ENCODE measurements at places on chromosomes 12 and 14.

DNA sequence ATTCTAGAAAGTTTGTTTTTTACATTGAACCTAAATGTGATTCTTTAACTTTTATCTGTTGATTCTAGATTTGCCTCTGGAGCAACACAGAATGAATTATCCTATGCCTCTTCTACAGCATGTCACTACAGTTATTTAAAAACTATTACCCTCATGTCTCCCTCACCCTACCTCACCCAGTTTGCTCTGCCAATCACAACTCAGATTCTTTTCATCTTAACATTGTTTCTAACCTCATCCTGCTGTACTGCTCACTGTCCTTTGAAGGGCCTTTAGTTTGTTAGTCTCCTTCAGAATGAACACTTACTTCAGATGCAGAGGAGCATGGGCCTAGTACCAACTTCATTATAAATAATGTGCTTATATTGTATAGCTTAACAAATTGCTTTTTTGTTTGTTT, 21.5 kb downstream of the YLPM1 start:
- DNase-seq: no peak

DNA sequence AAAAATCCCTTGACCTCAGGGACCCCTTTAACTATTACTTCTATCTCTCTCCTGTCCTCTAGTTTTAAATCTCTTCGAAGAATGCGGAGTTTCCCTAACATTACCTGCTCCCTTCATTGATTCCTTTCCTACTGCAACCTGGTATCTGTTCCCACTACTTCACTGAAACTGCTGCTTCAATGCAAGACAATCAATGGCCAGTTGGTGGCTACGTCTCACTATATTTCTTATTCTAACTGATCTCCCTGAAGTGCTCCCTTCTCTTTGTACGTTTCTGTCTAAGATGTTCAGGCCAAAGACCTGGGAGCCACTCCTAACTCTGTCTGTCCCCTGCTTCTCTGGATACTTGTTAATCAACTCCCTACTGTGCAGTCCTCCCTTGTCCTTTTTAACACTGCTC, 10.3 kb upstream of the KCNA1 start:
- DNase-seq: no peak

DNA sequence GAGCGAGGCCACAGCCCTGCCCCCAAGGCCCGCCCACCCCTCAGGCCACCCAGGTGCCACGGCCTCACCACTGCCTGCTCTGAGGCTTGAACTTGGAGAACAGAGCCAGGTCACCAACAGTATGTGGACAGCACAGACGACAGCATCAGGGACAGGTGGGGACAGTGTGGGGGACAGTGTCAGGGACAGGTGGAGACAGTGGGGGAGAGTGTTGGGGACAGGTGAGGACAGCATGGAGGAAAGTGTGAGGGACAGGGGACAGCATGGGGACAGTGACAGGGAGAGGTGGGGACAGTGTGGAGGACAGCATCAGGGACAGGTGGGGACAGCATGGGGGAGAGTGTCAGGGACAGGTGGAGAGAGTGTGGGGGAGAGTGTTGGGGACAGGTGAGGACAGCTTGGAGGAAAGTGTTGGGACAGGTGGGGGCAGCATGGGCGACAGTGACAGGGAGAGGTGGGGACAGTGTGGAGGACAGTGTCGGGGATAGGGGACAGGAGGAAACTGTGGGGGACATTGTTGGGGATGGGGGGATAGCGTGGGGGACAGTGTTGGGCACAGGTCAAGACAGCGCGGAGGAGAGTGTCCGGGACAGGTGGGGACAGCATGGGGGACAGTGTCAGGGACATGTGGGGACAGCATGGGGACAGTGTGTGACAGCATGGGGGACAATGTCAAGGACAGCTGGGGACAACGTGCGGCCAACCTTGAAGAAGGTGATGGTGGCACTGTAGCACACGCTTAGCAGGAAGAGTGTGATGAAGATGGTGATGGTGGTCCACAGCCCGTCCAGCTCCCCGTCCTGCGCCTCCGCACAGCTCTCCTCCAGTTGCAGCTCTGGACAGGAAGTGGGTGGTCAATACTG, 114.9 kb downstream of the TMEM121 start:
- DNase-seq: no peak

GRCh38 chr14:91332986-91333649, 84.5 kb downstream of the CCDC88C start:
- DNase-seq: no peak

GRCh38 chr12:52949413-52950331, 754 bp downstream of the KRT18 start:
- no peak for DNase-seq

DNA sequence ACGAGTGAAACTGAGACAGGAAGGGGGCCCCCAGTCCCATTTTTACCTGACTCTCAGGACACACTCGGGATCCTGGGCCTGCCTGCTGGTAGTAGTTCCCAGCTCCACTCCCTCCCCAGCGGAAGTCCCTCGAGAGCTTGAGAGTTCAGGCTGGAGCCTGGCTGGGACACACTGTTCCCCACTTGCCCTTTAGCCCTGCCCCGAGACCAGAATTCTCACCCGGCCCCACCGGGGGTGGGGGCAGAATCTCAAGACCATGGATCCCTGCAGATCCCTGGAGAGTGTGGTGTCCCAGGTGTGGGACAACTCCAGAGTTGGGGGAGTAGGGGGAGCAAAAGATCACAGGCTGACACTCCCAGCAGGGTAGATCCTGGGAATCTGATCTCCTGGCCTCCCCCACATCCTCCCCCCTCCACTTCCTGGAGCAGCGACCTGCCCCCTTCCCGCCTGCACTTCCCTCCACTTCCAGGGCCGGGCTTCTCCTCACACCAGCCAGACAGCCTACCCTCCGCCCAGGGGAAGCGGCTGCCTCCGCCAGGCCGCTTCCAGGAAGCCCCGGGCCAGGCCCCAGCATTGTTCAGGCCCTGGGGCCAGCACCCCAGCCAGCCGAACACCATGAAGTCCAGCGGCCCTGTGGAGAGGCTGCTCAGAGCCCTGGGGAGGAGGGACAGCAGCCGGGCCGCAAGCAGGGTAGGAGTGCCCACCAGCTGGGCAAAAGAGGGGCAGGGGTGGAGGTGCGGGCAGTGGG, at the start of gene TNS2:
TNS2 (plus strand) TSS at position 495 of the 748 bp plus-strand sequence; CDS start at position 616, 121 bp downstream.
- no peak for DNase-seq

DNA sequence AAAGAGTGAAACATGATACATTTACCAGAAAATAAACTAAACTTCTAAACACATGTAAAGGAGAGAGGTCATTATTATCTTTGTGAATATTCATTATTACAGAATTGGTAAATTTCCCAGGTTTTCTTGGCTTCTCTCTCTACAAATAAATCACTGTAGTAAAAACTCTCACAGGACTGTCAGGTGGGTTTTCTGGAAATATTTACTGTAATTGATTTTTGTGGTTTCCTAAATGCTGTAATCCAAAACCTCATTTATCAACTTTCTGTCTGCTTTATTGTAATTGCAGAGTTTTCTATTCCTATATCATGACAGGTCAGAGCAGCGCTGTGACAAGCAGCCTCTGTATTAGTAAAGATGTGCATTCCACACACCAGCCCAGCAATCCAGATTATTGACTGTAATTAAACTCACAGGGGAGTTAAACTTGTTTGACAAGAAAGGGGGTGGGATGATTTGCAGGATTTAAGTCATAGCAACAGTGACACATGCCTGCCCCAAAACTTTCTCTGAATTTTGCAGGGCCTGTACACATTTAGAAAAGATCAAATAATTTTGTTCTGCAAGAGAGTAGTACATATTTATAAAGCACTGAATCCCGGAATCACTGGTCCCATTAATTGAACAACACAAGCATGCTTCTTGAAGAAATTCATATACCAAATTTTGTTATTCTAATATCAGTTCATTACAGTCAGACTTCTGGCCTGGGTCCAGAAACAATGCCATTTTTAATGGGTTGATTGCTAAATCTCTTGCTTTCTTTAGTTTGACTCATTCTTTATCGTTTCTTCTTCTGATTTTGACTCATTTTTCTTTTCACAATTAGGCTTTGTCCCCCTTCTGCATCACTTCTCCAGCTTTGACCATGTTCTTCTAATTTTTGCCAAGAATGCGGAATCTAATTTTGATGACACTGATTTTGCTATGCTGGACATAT, 42.2 kb downstream of the PTPRO start:
- no peak for DNase-seq

All from hematopoietic multipotent progenitor cell treated with erythropoietin and hydrocortisone succinate and interleukin-3 and kit ligand, for 17 days (in vitro differentiated cells).